Vagina (tissue), 2 donors: ENCODE measurements at places on chromosomes 6 and 20.

- peak; percentile 96 for DNase-seq
These were observed 8.3 kb upstream of the TTPAL start for GRCh38 chr20:44467289-44467883.

DNA sequence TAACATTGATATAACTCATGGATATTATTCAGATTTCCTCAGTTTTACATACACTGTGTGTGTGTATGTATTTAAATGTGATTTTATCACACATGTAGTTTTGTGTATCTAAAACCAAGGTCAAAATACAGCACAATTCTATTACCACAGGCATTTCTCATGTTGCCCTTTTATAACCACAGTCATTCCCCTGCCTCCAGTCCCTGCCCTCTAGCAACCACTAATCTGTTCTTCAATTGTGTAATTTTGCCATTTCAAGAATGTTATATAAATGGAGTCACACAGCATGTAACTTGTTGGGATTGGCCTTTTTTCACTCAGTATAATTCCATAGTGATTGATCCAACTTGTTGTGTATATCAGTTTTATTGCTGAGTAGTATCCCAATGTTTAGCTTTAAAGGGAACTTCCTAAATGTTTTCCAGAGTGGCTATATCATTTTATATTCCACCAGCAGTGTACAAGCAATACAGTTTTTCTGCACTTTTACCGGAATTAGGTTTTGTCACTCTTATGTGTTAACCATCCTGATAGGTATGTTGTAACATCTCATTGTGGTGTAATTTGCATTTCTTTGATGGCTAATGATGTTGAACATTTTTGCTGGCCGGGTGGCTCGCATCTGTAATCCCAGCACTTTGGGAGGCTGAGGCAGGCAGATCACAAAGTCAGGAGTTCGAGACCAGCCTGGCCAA lies 338.2 kb downstream of the SOX4 start:
- DNase-seq, result no peak

DNA sequence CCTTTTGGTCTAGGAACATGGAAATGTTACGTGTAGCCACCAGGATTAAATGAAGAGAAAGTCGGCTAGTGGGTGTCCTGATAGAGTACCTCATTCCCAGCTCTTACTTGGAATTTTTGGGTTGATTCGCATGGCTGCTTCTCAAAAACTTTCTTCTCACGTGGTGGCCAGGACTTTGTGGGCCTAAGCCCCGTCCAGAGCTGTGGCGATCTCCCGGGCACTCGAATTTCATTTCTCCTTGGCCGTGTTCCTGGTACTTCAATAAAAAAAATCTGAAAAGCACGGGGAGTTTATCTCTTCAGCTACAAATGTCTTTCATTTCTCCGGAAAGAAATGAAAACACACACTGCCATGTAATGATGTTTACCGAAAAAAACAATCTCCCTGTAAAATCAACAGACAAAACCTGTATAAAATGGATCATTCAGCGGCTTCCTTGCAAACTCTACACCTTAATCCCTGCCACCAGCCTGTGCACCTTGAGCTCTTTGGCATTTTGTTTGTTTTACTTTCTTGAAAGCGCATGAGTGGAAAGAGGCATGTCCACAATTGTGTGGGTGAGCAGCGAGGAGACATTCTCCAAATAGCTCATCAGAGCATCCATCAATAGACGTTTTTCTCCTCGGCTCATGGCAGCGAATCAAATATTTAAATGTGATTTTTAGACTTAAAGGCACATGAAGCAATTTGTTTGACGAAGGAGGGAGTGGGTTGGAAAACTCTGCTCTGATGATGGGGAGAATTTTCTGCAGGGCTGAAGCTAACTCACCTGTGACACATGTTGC lies 173.1 kb downstream of the TFAP2C start:
- no peak for DNase-seq

GRCh38 chr20:17810847-17811627 lies 111.3 kb downstream of the BANF2 start:
- DNase-seq, result no peak

DNA sequence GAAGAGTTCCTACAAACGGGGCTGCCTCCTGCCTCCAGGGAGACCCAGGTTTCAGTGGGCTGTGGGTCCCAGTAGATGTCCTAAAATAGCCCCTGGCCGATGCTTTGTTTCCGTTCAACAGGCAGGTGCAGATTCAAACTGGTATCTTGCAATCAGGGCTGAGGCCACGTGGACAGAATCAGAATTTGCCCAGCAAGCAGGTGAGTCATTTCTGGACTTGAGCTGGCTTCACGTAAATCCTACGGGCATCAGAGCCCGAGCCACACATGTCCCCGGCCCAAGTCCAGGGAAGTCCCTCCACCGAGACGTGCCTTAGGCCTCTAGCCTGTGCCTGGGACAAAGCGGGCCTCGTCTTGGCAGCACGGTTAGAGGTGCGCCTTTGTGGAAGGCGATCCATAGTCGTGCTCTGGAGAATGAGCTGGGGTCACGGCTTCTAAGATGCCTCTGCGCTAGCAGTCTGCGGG lies 101.6 kb upstream of the FRMD1 start:
- peak; percentile 81 for DNase-seq

DNA sequence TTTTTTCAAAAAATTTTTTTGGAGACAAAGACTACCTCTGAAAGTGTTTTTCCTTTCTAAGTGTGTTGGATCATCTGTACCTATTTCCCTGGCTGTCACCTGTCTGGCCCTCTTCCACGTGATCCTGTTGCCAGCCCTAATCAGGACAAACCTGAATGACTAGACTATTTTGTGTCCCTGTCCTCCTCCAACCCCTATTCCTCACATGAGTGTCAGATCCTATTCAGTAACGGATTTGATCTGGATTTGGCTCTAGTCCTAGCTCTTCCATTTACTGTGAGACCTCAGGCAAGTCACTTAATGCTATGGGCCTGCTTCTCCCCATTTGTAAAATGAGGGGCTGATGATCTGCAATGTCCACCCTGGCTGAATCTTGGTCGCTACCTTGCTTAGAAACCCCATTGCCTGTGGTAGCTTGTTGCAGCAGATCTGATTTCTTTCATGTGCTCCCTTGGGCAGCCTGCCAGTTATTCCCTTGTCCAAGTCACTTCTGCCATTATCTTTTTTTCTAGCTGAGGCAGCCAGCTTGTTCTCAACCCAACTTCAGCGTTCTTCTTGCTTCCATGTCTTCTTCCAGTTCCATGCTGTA lies 4.8 kb downstream of the PHF20 start:
- no peak for DNase-seq

DNA sequence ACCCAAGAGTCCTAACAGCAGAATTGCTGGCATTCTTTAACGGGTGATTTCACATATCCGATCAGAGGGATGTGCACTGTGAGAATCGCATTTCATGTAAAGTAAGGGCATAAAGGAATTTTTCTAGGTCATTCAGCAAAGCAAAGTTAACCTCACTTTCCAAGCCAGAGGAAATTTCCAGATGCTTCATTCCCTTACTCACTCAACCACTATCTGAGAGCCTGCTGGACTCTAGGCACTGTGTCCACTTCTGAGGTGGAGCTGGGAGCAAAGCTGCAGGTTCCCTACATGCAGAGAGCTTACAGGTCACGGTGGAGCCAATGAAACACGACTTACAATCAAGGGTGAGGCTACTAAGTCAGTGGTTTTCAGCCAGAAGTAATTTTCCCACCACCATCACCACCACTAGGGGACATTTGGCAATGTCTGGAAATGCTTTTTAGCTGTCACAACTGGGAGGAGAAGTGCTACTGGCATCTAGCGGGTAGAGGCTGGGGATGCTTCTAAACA lies 34.5 kb upstream of the TSHZ2 start:
- no peak for DNase-seq

GRCh38 chr20:48603819-48604405 lies 223.9 kb downstream of the PREX1 start:
- no peak for DNase-seq

DNA sequence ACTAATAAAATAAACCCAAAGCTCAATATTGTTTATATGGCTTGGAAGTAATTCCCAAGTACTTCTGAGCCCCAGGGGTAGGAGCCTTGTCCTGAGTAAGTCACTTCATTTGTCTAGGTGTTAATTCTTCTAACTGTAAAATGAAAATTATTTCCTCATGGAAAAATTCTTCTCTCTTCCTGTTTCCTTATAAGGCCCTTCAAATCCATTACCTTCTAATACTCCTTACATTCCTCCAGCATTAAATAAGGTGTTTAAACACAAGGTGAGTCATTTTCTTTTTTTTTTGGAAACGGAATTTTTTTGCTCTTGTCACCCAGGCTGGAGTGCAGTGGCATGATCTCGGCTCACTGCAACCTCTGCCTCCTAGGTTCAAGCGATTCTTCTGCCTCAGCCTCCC lies 41.9 kb downstream of the PRR18 start:
- DNase-seq, result no peak

DNA sequence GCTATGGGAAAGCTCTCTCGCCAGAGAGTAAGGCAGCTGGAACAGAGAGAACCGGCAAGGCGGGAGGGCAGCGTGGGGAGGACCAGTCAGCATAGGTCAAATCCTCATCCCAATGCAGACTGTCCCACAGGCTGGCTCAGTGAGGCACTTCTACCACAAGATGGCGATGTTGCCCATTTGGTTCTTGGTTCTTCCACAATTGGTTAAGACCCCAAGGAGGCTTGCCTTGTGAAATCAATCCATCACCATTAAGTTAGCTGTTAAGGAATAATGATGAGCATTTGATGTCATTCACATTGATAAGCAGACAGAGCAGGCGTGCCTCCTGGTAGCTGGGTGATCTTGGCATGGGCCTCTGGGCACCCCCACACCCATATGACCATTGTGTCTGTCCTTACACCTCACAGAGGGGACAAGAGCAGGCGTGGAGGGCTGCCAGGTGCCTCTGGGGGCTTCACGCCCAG lies 2.4 kb downstream of the CSTL1 start:
- no peak for DNase-seq

DNA sequence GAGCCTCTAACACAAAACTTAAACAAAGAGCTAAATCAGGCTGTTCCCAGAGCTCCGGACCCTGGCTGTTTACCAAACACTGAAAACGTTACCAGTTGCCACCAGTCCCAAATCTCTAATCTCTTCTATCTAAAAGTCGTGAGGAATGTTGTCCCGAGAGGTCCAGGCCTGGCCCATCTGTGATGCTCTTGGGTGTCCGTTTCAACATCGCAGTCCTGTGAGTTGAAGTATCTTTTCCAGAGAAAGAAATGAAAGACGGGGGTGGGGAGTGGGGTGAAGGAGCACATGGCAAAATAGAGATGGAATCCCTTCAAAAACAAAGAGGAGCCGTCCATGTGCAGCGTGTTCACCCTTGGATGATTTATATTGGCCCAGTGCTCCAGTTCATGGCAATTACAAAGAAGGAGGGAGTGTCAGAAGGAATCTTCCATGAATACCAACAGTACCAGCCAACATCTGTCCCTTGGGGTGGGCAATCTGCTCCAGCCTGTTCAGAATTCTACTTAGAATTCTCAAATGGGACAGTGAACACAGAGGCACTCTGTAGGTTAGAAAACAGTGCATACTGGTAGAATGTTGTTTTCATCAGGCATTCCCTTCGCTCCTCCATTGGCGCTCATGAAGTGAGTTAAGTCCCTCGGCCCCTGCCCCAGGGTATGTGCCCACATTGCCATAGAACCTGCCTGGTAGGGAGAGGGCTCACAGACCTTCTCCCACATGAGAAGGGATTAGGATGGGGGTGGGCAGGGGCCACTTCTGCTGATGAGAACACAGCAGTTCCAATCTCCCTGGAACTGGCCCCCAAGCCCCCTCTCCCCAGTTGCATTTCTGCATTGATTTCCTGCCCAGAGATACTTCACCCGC lies 112.1 kb downstream of the LY86 start:
- no peak for DNase-seq

- peak; percentile 40 for DNase-seq
These were observed 121.7 kb upstream of the NXT1 start for GRCh38 chr20:23228912-23229311.

- DNase-seq, result no peak
These were observed 35.8 kb downstream of the PHIP start for GRCh38 chr6:79042088-79042798.

DNA sequence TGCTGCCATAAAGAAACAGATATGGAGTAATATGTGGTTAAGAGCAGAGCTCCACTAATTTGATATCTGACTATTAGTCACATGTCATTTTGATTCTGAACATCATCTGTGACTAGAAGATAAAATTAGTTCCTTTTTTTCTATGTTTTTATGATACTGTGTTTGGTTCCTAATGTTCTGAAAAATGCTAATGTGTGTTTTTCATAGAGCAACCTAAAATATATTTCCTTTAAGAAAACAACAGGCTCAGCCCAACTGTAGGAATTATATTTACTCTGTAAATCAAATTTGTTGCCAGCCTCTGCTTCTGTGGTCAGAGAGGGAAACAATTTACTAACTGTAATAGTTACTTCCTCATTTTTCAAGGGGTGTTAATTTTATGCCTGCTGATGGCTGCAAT lies 33.3 kb upstream of the TXLNB start:
- DNase-seq, result no peak

- no peak for DNase-seq
These were observed 136.5 kb downstream of the CARMIL1 start for GRCh38 chr6:25415701-25416100.

GRCh38 chr6:113893866-113894265 lies 36.7 kb downstream of the MARCKS start:
- DNase-seq, result no peak

- DNase-seq, result no peak
These were observed 58.2 kb downstream of the TNFAIP3 start for GRCh38 chr6:137925141-137925698.

DNA sequence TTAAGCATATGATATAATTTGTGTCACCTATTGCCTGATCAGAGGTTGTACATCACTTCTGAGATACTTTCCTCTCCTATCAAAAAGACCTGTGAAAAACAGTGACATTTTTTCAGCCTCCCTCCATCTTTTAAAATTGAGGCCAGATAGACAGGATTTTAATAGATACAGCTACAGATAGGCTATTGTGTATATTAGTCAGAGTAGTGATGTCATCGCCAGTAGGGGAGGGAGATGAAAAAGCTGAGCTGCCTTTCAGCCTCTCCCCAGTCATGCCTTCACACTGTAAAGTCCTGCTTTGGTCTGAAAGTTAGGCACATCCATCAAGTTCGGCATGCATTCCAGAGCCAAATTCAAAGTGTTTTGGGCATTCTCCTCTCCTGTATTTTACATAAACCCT lies 7.9 kb upstream of the PABPC1L start:
- DNase-seq, result no peak

- DNase-seq, result no peak
These were observed 22.8 kb upstream of the TAF4 start for GRCh38 chr20:62088258-62089127.

GRCh38 chr6:67914419-67914818 lies 720.7 kb upstream of the ADGRB3 start:
- no peak for DNase-seq

- no peak for DNase-seq
These were observed 185.8 kb upstream of the CCN2 start for GRCh38 chr6:132136981-132137380.

DNA sequence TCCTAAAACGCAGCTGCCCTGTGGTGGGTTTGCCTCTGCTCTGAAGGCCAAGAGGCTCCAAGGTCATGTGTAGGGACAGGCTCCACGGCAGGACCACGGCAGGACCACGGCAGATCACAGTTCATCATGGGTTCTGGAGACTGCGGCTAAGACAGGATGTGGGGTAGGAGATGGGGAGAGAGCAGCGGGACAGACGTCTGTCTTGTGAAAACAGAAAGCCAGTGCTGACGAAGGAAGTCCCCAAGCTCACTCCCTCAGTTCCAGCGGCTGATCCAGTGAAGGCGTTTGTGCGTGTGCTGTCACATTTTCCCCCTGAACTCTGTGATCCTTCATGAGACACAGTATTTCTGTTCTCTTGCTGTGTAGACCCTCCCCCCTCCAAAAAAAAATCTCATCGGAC lies 67.9 kb upstream of the PTGIS start:
- DNase-seq, result no peak
